Neural progenitor cell (in vitro differentiated cells): ENCODE measurements at places on chromosomes 11 and 22. TPM values are rescaled to one million over a fixed set of nuclear protein-coding genes. Genes with fewer than 3 reads are reported as not detected.

MRPL21 gene
- 32.3 and 40.6 TPM in 2 replicates for total RNA-seq

ZP1 gene
- total RNA-seq, result not detected in 2 replicates

C11orf42 gene
- not detected in 2 replicates for total RNA-seq

PTPN5 gene
- total RNA-seq, result 8.5 and 15.8 TPM in 2 replicates

MYBPC3 gene
- 0.06 and 0.12 TPM in 2 replicates for total RNA-seq

ANKRD13D gene
- 21.0 and 29.2 TPM in 2 replicates for total RNA-seq

CRACR2B gene
- 3.9 and 11.6 TPM in 2 replicates for total RNA-seq

TRIM51 gene
- not detected in 2 replicates for total RNA-seq

GSTT4 gene
- total RNA-seq, result not detected in 2 replicates

CD248 gene
- total RNA-seq, result 0.62 and 0.99 TPM in 2 replicates

SMIM38 gene
- 1.5 and 2.0 TPM in 2 replicates for total RNA-seq

OR1S1 gene
- total RNA-seq, result not detected in 2 replicates

DNA sequence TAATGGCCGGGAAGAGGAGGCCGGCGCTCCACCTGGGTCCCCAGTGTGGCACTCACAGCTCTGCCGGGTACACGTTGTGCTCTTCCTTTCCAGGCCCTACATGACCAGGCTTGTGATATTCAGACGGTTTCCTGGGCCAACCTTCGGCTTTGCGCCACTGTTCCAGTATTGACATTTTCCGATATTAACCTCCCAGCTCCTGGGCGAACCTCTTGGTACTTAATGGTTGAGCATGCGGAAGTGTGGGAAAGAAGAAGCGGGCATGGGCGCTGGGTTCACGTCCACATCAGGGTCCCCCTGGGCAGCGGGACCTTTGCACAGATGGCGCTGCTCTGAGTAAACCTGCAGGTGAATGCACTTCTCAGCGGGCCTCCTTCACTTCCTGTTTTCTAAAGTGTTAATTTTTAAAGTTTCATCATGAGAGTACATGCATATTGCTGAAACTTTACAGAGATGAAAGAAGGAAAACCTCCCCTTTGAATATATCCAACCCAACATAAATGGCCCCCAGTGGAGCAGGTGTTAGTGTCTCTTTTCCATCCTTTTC is 286.7 kb downstream of the TBC1D22A start:
- no peaks in the 10 kb centered on the region for H3K36me3 ChIP-seq
- H3K4me3 ChIP-seq, result no peak overlapping the region
- no peak overlapping the region for H3K27ac ChIP-seq
- H3K27me3 ChIP-seq, result no peaks in the 10 kb centered on the region
- H3K4me1 ChIP-seq, result peaks cover 26% of the 10 kb centered on the region
- no peak for DNase-seq

DNA sequence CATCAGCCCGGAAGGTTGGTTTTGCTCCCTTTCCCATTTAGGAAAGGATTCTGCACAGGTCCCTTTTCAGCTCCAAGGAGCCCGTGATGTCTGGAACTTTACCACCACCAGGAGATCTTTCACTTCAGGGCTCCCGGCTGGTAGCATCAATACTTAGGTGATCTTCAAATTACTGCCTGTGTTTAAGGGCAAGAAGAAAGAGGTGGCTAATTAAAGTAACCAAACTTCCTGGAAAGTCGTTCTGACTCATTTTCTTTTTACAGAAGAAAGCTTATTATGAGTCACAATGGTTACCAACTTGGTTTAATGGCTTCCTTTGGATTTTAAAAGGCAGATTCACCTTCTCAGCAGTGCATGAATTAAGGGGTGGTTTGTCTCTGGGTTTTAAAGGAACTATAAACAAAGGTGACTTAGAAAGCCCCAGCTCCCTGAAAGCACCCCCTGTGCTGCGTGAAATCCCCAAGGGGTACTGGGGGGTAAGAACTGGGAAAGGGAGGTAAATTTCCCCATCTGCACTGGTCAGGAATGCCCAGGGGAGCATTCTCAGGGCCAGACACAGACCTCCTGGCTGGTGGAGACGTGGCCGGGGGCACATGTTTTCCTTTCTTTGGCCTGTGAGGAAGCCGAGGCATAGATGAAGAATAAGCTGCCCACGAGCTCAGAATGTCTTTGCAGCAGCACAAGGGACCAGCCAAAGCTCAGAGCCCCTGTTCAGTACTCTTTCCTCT is 8.8 kb downstream of the POU2F3 start:
- H3K4me1 ChIP-seq, result peaks cover 43% of the 10 kb centered on the region
- H3K27me3 ChIP-seq, result no peaks in the 10 kb centered on the region
- no peak overlapping the region for H3K27ac ChIP-seq
- H3K36me3 ChIP-seq, result no peaks in the 10 kb centered on the region

DNA sequence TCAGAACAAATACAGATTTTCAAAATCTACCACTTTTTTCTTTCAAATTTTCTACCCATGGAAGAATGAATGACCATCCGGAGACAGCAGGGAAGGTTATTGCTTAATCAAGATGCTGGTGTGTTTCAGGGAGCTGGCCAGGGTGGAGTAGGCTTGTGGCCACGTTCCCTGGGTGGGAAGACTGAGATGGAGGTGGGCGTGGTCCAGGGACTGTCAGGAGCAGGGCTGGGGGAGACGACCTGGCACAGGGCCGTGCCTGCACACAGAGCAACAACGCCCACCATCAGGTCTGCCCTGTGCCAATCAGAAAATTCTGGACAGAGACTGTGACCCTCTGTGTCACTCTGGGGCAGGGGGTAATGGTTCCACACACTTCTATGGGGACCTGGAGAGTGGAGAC is 7.1 kb upstream of the APOBEC3H start:
- no peaks in the 10 kb centered on the region for H3K27me3 ChIP-seq
- H3K4me1 ChIP-seq, result peaks cover 11% of the 10 kb centered on the region
- H3K4me3 ChIP-seq, result no peak overlapping the region

GRCh38 chr11:127223026-127223425 is 222.5 kb upstream of the KIRREL3 start:
- H3K4me1 ChIP-seq, result peaks cover 3% of the 10 kb centered on the region
- H3K4me3 ChIP-seq, result no peak overlapping the region
- no peaks in the 10 kb centered on the region for H3K36me3 ChIP-seq
- no peak for DNase-seq
- H3K27me3 ChIP-seq, result no peaks in the 10 kb centered on the region

GRCh38 chr22:38860283-38861169 is 11.5 kb downstream of the CBX6 start:
- H3K36me3 ChIP-seq, result no peaks in the 10 kb centered on the region
- DNase-seq, result peak; percentile 30
- H3K4me3 ChIP-seq, result no peak overlapping the region
- H3K27me3 ChIP-seq, result no peaks in the 10 kb centered on the region
- peaks cover 38% of the 10 kb centered on the region for H3K4me1 ChIP-seq
- H3K27ac ChIP-seq, result no peak overlapping the region

- H3K36me3 ChIP-seq, result no peaks in the 10 kb centered on the region
- DNase-seq, result peak; percentile 92
- H3K4me3 ChIP-seq, result peak overlapping the region; percentile 28
- no peaks in the 10 kb centered on the region for H3K27me3 ChIP-seq
Measured at GRCh38 chr11:76799066-76799804, 16.1 kb downstream of the TSKU start.

GRCh38 chr22:42621505-42622002 is 6.9 kb upstream of the POLDIP3 start:
- H3K27me3 ChIP-seq, result no peaks in the 10 kb centered on the region
- no peaks in the 10 kb centered on the region for H3K36me3 ChIP-seq
- no peaks in the 10 kb centered on the region for H3K4me1 ChIP-seq
- DNase-seq, result peak; percentile 93
- H3K27ac ChIP-seq, result no peak overlapping the region

- H3K4me3 ChIP-seq, result peak overlapping the region; percentile 68
- no peaks in the 10 kb centered on the region for H3K36me3 ChIP-seq
- H3K27ac ChIP-seq, result no peak overlapping the region
- peaks cover 4% of the 10 kb centered on the region for H3K27me3 ChIP-seq
- DNase-seq, result no peak
Measured at GRCh38 chr11:19117760-19118097, 761 bp downstream of the ZDHHC13 start.

- H3K27me3 ChIP-seq, result peaks cover 82% of the 10 kb centered on the region
- peaks cover 11% of the 10 kb centered on the region for H3K4me1 ChIP-seq
- H3K4me3 ChIP-seq, result peak overlapping the region; percentile 41
Measured at GRCh38 chr22:24494167-24494527, 985 bp upstream of the UPB1 start.

DNA sequence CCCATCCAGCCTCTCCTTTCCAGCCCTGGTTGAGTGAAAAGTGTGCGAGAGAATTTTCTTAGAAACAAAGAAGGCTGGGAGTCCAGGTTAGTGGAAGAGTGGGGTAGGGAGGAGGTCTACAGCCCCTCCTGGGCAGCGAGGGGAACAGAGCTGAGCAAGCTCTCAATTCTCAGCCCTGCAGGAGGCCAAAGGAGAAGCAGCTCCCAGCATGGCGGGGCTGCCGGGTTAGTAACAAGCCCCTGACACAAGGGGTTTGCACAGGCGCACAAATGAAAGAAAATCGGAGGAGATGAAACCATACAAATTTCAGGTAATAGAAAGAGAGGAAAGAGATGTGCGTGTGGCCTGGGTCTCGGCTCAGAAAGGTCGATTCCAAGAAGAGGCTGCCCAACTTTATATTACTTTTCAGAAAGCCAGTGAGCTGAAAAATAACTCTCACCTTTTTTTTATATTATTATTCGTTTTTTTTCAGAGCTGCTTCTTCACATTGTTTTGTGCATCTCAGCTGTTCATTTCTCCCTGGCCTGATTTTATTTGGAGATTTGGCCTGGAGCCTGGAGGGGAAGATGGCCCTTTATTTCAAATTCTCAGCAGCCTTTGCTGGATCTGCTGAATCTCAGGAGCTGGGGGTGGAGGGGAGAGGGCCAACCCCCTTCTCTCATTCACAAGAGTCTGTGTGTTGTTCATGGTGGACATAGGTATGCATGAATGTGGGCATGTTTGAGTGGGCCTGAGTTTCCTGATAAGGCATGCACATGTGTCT is 583.2 kb downstream of the BUD13 start:
- H3K27me3 ChIP-seq, result no peaks in the 10 kb centered on the region
- peak; percentile 68 for DNase-seq

DNA sequence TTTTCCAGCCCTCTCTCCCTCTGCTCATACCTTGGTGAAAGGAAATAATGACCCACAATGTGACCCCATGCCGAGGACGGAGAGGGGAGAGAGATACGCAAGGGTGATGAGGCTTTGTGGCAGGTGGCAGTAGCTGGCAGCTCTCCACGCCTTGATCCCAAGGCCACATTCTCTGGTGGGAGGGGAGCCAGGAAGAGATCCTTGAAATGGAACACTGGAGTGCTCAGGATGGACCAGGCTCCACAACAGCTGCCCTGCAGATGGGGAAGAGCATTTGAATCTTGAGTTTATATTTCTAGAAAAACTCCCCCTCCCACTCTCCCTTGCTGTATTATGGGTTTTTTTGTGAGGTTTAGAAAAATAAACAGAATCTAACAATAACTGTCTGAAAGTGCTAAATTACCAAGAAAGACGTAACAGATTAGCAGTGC is 61.6 kb upstream of the CDON start:
- no peak overlapping the region for H3K4me3 ChIP-seq
- no peak overlapping the region for H3K27ac ChIP-seq
- DNase-seq, result no peak
- no peaks in the 10 kb centered on the region for H3K27me3 ChIP-seq

GRCh38 chr22:24937114-24937513 is 9.4 kb downstream of the LHFPL7 start:
- no peak overlapping the region for H3K4me3 ChIP-seq
- H3K27ac ChIP-seq, result no peak overlapping the region
- peak; percentile 33 for DNase-seq
- H3K36me3 ChIP-seq, result no peaks in the 10 kb centered on the region
- peaks cover 6% of the 10 kb centered on the region for H3K4me1 ChIP-seq

- H3K4me3 ChIP-seq, result peak overlapping the region; percentile 67
- H3K27ac ChIP-seq, result no peak overlapping the region
- no peak for DNase-seq
- H3K4me1 ChIP-seq, result no peaks in the 10 kb centered on the region
- H3K36me3 ChIP-seq, result no peaks in the 10 kb centered on the region
Measured at GRCh38 chr11:32830413-32830738, 649 bp downstream of the PRRG4 start.

DNA sequence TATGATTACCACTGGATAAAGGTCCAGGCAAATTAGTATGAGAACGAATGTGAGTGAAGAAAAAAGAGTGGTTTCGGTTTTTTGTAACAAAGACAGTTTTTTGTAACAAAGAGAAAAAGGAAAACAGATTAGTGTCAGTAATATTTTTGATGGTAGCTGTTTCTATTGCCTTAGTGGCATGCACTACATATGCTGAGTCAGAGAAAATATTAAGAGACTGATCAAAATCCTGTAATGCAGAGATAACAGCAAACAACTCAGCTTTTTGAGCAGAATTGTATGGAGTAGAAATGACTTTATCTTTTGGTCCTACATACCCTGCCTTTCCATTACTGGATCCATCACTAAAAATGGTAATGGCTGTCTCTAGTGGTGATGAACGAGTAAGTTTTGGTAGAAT is 22.7 kb upstream of the MTNR1B start:
- H3K4me1 ChIP-seq, result no peaks in the 10 kb centered on the region
- H3K27ac ChIP-seq, result no peak overlapping the region
- no peaks in the 10 kb centered on the region for H3K36me3 ChIP-seq
- H3K4me3 ChIP-seq, result no peak overlapping the region

DNA sequence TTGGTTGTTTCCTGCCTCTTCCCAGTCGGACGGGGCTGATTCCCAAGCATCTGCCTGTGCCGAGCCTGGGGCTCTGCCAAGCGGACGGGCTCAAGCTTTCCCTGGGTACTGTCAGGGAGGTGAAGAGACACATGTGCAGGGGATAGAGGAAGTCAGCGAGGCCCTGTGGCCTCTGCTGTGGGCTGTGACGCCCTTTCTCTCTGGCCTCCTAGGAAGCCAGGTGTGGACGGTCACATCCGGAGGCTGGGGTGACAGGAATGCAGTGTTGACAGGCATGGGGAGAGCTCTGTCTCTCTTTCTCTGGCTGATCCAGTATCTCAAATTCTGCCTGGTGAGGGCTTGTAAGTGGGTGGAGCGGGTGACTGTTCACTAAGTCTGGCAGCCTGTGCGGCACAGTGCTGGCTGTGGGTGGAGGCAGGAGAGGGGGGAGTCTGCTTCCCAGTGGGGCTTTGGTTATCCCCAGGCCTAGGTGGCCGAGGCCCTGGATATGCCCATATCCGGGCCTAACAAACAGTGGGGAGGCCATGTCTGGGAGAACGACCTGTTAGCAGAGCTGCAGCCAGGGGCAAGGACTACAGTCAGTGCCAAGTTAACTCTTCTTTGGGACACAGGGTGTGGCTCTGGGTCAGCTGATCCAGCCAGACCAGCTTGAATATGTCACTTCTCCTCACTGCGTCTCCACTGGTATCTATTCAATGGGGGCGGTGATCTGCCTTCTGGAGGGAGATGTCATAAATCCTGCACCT is 1.9 kb downstream of the KCTD17 start:
- H3K4me3 ChIP-seq, result no peak overlapping the region
- H3K36me3 ChIP-seq, result no peaks in the 10 kb centered on the region
- no peak for DNase-seq
- no peak overlapping the region for H3K27ac ChIP-seq
- peaks cover 5% of the 10 kb centered on the region for H3K4me1 ChIP-seq

GRCh38 chr22:24380220-24380904 is 47.0 kb upstream of the ADORA2A start:
- peaks cover 10% of the 10 kb centered on the region for H3K36me3 ChIP-seq
- H3K4me3 ChIP-seq, result no peak overlapping the region
- no peaks in the 10 kb centered on the region for H3K27me3 ChIP-seq
- no peak overlapping the region for H3K27ac ChIP-seq
- DNase-seq, result no peak
